Esophagus muscularis mucosa (tissue), 4 donors: ENCODE measurements at places on chromosomes 11 and 22. TPM values are rescaled to one million over a fixed set of nuclear protein-coding genes. Genes with fewer than 3 reads are reported as not detected.

DNA sequence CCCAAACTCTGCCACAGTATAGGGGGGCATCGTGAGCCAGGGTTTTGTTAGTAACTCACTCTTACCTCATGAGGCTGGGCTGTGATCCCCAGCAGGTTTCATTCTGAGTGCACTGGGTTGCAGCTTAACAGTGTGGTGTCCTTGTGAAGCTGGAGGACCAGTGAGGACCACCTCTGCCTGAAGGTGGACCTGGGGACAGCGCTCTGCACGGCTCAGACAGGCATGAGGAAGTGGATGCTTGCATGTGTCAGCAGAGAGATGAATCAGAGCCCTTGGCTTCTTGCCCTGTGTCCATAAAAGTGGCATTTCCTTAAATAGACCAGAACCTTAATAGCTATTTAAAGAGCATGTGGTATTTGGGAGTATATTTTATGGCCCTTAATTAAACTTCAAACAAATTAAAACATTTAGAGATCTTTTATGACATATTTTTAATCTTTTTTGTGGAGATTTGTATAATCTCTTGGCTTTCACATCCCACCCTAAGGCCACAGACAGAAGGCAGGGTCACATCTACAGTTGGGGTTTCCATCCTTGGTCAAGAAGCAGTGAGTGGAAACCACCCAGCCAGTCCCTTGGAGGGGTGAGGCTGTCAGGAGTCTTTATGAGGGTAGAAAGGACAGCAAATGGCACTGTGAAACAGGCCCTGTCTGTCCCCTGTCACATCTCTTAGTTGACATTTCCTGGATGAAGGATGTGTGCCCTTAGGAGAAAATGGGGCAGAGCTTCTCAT lies 24.8 kb upstream of the ADORA2A start:
- DNase-seq = no peak

DNA sequence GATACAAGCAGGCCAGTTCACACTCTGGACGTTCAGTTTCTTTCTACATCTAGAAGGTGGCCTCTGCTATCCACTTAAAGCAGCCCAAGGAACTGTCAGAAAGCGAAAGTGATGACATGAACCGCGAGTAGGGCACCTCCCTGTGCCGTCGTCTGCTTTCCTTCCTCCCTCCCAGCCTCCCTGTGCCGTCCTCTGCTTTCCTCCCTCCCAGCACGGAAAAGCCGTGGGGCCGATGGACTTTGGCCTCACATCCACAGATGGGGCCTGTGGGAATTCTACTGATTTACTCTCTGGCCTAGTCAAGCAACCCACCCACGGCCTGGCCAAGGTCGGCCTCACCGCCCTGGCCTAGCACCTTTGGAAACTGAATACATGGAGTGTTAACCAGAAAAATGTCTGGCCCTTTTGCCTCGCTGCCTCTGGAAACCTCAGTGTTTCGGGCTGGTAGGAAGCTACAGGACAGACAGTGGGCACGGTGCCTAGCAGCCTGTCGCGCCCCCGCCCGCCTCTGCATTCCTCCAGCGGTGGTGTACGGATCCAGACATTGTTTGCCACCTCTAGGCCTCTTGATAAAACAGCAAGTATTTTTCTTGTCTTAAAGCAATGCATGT lies 14.2 kb downstream of the PEX26 start:
- DNase-seq = peak; percentile 93

GRCh38 chr11:96017856-96018255 lies 93.9 kb upstream of the MTMR2 start:
- no peak for DNase-seq

DNA sequence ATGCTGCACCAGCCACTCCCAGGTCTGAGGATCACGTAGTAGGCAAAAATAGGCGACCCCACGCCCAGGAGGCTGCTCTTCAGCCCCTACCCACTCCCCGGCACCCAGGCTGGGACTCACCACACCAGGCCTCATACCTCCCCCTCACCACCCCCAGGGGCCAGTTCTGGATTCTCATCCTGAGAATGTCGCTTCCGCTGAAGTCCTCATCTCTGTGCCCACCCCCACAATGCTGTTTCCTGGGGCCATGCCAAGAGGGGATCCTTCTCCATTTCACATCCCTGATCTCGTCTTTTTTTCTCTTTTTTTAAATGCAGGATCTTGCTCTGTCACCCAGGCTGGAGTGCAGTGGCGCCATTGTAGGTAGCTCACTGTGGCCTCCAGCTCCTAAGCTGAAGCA lies 1.7 kb upstream of the OSM start:
- no peak for DNase-seq

The TMEM191C gene
- total RNA-seq = 5.1 TPM

DNA sequence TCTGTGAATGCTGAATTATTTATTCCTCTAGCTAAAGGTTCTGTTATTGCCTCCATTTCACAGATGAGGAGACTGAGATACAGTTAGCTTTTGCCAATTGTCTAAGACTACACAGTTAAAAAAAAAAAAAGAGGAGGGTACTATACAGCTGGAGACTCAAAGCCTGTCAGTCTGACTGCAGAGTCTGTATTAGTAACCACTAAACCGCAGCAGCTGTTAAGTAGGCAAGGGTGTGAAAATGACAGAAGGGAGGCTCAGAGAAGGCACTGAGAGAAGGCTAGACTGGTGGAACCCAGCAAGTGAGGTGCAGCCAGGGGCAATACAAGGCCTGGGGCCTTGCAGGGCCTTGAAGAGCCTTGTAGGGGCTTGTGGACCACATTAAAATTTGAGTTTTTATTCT lies 181.2 kb downstream of the CSNK2A3 start:
- no peak for DNase-seq

The GALNT18 gene
- total RNA-seq = 29.1 TPM

- no peak for DNase-seq
Observed at GRCh38 chr11:17559341-17560087, 12.5 kb downstream of the OTOG start.

DNA sequence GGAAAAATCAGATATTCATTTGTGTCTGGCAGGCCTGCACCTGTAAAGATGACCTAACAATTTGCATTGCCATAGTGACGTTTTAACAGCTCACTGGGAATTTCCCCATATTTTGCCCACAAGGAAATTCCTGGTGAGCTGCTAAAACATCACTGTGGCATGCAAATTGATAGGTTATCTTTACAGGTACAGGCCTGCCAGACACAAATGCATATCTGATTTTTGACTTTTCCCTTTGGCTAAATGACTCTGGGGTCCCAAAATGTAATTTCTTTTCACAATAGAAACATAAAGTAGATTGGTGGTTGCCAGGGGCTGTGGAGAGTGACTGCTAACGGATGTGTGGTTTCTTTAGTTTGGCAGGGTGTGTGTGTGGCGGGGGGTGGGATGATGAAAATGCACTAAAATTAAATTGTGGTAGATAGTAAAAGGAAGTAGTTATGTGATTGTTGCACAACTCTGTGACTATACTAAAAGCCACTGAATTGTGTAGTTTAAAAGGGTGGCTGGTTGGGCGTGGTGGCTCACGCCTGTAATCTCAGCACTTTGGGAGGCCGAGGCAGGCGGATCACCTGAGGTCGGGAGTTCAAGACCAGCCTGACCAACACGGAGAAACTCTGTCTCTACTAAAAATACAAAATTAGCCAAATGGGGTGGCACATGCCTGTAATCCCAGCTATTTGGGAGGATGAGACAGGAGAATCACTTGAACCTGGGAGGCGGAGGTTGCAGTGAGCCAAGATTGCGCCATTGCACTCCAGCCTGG lies 18.5 kb upstream of the FEZ1 start:
- no peak for DNase-seq

The GGTLC2 gene
- total RNA-seq = not detected

GRCh38 chr11:59705294-59705693 lies 8.4 kb downstream of the OR10V1 start:
- no peak for DNase-seq

The SGSM1 gene
- total RNA-seq = 1.2 TPM

- DNase-seq = no peak
Observed at GRCh38 chr11:115802641-115803040, 298.4 kb upstream of the CADM1 start.

The MEI1 gene
- 1.3 TPM for total RNA-seq

The OR51E1 gene
- total RNA-seq = 0.33 TPM

GRCh38 chr11:101498891-101499290 lies 84.9 kb downstream of the TRPC6 start:
- DNase-seq = no peak
